ENCODE measurements at places on chromosomes 4 and X. TPM values are rescaled to one million over a fixed set of nuclear protein-coding genes. Genes with fewer than 3 reads are reported as not detected.

The SOX3 gene
- total RNA-seq = not detected

- no peak for DNase-seq
Observed at GRCh38 chrX:30533266-30533665, 44.3 kb downstream of the TASL start.

The XK gene
- 1.6 TPM for total RNA-seq

DNA sequence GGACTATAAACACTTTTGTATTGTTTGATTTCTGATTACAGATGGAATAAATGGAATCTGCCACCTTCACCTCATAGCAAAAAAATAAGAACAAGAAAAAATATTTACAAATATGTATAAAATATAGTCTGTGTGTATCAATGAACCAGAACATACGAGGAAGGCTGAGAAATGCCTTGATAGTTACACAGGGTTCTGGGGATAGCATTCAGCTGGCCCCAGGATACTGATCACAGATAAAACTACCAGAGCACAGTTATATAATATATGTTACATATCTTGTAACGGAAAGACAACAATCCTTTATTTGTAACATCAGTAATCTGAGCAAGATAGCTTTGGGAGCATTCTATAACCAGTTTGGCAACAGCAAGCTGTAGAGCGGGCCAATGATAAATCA lies 1075.1 kb upstream of the GRID2 start:
- no peak for DNase-seq

DNA sequence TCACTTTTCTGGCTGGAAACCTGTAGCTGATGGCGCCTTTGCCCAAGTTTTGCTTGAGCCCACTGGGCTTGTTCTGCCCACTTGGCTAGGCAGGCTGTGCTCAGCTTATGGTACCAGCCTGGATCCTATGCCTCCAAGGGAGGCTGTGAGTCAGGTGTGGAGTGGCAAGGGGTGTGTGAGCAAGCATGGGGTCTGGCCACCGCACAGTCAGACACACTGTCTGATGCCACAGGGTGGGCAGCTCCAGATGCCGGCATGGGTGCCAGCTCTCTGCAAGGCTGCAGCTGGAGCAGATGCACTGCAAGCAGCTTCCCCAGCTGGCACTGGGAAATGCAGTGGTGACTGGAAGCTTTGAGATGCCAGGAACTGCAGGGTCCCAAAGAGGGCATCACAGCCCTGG lies 16.3 kb upstream of the GIMD1 start:
- no peak for DNase-seq

DNA sequence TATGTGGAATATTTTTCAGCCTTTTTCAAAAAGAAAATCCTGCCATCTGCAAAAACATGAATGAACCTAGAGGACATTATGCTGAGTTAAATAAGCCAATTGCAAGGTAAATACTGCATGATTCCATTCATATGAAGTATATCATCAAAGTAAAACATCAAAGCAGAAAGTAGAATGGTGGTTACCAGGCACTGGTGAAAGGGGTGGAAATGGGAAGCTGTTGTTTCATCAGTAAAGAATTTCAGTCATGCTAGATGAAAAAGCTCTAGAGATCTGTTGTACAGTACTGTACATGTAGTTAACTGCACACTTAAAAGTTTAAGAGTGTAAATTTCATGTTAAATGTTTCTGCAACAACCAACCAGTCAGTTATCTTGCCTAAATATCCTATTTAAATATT lies 196.8 kb upstream of the ADGRL3 start:
- DNase-seq = no peak

- no peak for DNase-seq
Observed at GRCh38 chr4:177301126-177301639, 8.5 kb upstream of the NEIL3 start.

The MPP1 gene
- 9.3 TPM for total RNA-seq

The VEGFD gene
- 0.23 TPM for total RNA-seq

DNA sequence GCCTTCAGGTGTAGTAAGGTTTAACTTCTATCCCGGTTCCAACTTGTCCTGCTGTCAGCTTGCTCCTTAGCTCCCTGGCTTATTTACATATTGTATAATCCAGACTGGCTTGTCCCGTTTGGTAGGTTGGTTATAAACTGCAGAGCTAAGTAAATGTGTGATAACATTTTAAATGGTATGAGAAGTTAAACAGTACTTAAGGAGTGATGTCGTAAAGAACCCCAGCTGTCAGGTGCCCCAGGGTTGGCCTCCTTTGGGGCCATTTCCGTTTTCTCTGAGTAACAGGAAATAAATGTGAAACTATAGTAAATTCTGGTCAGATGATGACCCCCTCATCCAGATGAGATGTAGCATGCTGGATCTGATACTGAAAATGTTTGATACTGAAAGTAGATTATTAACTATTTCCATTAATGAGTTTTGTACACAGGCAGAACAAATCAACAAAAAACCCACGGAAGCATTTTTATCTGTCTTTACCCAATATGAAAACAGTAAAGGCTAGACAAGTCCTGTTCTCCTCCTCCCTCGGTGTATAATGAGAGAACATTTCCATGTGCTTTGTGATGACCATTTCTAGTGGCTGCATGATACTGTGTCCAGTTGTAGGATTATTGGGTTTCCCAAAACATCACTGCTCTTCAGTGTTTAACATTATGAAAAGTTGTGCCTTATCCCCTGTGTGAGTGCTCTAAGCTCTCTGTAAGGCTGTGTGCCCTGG lies 22.4 kb downstream of the GAB1 start:
- peak; percentile 53 for DNase-seq

- peak; percentile 75 for DNase-seq
Observed at GRCh38 chrX:131778269-131779218, 234.7 kb downstream of the OR13H1 start.

DNA sequence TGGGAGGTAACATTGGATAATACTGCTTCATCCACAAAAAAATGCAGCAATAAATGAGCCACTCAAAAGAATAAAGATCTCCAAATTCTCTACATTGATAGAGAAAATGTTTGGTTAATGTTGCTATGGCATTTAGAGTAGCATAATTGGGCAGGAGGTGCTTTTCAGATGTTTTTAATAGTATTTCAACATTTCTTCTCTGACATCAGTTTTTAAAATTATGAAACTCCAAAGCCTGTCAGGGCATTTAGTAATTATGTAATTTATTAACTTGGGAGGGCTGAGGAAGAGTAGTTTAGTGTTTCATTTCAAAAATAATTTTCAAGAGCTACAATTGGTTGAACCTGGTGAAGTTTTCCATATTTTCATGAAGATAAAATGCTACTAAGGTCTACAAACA lies 211.3 kb upstream of the INTU start:
- DNase-seq = no peak

Data from H4 (cell line).